ENCODE measurements at places on chromosomes 5 and 9. TPM values are rescaled to one million over a fixed set of nuclear protein-coding genes. Genes with fewer than 3 reads are reported as not detected.

- peak; percentile 80 for DNase-seq
Observed at GRCh38 chr5:163564321-163564938, 59.0 kb downstream of the MAT2B start.

GRCh38 chr9:131395157-131396098, 1.5 kb downstream of the PRRC2B start:
- DNase-seq = peak; percentile 35

FBP1 gene
- total RNA-seq = 2.2 TPM

SLC9A3 gene
- total RNA-seq = 0.82 TPM

GRCh38 chr9:27394154-27394825, 97.3 kb upstream of the EQTN start:
- DNase-seq = peak; percentile 92

DNA sequence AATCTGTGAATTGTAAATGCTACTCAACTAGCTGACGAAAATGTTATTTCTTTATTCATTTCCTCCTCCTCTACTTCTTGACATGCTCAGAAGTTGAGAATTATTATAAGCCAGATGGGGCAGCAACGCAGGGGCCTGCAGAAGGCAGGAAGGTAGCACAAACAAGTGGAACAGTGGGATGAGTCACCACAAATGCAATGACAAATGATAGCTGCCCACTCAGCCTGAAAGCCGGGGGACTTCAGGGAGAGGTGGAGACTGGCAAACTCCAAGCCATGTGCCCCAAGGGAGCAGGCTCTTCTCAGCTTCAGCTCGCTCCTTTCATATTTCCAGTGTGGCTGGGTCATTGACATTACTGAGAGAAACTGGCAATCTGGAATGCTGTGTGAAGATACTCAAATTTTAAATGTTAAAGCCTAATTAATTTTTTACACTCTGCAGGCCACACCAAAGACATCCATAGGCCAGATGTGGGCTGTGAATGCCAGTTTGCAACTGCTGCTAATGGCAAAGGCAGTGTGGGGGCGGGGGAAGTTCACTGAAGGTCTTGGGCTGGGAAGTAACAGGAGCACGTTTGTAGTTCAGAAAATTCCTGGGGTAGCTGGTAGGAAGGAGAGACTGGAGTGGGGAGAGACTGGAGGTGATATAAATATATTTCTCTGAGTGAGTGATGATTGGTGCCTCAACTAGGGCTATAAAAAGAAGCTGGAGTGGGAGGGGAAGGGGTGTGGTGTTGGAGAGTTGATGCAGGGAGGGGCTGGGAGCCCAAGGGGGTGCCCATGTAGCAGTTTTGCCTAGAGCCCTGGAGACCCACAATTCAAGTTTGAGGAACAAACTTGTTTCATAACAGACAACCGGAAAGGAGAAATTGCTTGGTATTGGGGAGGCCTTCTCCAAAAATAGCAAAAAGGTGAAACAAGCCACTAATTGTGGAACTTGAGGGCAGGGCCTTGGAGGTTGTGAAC, 20.8 kb upstream of the ADRB2 start:
- peak; percentile 77 for DNase-seq

RPL7A gene
- total RNA-seq = 2,043 TPM

DNA sequence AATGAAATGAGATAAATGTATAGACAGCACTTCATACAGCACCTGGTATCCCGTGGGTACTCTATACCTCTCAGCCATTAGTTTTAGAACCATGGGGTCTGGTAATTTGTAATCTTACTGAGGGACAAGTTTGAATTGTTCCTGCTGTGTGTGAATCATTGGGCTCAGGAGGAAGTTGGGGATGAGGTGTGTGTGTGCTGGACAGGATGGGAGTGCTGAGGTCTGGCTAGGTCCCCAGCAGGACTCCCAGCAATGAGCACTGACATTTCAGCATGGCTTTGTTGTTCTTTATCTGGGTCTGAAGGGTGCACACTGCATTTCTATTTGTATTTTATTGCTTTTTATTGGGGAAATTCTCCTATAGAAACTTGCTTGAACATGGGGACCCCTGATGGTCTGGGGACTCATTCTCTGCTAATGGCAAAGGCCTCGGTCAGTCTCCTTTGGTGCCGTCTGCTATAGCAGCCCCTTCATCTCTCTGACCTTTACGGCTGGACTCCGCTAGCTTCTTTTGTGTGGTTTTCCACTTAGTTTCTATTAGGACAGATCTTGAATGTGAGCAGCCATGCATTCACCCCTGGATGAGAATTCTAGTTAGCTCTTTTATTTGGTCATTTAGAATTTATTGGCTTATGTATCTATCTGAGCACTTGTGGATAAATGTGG, 98.1 kb downstream of the SREK1 start:
- no peak for DNase-seq

DNA sequence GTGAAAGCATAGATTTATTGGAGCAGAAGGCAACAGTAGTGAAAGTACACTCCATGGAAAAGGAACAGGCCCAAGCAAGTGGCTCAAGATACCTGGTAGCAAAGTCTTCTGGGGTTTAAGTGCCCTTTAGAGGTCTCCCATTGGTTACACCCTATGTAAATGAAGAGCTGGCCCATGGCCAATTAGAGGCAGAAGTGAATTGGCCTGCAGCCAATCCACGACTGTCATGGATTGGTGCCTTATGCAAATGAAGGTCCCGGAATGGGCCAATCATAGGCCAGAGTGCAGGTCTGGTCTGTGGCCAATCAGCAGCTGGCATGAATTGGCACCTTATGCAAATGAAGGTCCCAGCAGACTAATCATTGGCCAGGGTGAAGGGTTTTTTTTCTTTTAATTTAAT, 64.2 kb upstream of the PCSK5 start:
- no peak for DNase-seq

DNA sequence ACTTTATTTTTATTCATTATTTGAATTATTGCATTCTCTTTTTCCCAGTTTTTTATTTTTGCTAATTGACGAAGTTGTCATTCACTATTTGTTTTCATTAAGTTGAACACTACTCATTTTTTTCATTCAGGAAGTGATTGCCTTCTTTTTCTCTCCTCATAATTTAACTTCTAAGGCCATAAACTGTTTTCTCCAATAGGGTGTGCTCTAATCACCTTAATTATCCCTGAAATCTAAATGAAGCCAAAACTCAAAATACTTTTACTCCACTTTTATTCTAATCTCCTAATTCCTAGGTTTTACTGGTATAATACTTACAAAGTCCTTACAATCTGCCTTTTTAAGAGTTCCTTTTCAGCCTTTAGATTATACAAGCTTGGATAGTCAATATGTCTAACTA, 2.9 kb upstream of the OR13C2 start:
- no peak for DNase-seq

DNA sequence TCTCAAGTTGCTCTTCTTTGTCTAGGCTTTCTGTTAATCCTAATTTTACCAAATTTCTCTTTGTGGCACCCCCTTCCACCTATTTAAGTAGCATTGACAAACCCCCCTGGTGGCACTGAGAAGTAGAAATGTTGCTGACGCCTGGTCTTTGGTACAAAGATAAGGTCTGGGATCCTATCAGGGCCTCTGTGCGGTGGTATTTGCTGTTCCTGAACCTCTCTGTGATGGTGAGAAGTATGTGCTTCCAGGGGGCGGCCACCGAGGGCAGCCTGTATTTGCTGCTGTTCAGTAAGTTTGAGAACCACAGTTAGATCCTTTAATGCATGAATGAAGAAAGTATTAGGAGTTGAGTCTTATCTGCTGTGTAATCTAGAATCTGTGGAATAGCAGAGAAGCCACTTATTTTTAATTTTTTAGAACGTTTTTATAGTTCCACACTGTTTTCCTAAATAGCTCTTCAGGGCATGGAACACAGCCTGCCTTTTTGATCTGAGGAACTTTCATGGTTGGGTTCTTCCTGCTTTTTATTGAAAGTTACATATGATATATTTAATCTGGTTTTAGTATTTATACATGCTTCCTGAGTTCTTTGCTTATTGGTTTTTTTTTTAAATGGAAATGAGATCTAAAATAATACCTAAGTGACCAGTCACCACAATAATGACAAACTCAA, 124.2 kb downstream of the TRIO start:
- DNase-seq = peak; percentile 35

DNA sequence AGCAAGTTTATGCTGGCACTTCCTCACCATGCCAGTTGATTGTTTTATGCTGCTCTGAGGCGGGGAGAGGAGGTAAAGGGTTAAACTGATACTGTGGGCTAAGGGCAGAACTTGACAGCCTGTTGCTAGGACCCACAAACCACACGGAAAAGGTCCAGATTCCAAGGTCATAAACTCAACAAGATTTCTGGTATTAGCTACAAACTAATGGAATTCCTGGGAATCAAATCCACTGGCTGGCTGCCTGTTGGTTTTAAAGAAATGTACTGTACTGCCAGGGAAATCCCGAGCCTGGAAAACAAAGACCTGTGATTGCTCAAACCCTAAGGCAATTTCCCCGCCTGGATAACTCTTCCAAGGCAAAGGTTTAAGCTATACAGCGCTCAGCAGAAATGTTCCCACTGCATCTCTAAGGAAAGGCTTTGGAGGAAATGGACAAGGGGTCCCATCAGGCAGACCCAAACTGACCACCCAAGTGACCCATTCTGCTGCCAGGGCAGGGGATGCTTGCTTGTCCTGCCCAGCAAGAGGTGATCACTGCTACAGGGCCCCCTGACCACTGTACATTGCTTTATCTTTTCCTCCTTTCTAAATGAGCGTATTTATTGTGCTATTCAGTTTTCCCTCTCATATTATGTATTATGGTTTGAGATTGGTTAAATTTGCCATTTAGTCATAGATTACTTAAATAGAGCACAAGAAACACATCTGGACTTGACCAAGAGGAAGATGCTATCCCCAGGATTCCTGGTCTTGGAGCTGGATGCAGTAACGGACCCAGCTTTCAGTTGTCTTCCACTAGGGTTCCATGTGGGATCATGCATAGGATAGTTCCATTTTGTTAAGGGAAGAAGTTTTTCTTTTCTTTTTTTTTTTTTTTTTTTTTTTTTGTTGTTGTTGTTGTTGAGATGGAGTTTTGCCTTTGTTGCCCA, 124.3 kb downstream of the SUSD1 start:
- DNase-seq = peak; percentile 92

- peak; percentile 41 for DNase-seq
Observed at GRCh38 chr5:158164296-158165047, 305.5 kb upstream of the CLINT1 start.

DNA sequence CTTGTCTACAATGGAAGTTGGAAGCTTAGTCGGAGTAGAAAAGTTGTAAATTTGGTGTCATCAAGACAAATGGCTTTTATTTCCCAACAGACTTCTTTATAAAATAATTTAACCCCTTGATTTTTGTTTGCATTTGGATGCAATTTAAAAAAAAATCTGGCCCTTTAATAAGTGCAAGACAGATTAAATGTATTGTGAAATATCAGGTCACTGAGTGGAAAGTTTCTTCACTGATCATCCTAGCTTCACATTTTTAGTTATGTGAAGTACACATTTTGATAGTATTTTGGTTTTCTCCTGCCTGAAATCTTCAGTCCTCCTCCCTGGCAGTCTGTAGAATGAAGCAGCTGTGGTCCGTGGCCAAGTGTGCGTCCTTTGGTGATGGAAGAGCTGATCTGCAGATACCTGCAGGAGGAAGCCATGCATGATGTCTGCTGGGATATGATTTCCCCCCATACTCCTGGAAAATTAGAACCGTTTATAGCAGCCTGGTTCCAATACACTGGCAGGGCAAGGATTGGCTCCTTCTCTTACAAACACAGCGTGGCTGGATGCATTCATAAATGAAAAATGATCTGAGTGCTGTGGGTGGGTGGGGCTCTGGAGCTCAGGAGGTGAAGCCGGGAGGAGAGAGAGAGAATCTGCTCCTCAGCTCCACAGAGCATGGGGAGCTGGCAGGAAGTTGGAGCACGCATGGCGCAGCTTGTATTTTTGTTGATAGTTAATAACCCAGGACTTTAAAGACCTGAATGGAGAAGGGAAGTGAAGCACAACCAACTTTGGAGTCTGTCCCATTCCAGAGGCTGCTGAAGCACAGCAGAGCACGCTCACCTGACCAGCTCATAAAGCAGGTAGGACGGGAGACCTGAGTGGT, 238.4 kb downstream of the GOLPH3 start:
- DNase-seq = no peak

PCDHAC1 gene
- total RNA-seq = not detected

LCN10 gene
- not detected for total RNA-seq

ZFP2 gene
- 0.75 TPM for total RNA-seq

TRIM14 gene
- total RNA-seq = 7.1 TPM

DNA sequence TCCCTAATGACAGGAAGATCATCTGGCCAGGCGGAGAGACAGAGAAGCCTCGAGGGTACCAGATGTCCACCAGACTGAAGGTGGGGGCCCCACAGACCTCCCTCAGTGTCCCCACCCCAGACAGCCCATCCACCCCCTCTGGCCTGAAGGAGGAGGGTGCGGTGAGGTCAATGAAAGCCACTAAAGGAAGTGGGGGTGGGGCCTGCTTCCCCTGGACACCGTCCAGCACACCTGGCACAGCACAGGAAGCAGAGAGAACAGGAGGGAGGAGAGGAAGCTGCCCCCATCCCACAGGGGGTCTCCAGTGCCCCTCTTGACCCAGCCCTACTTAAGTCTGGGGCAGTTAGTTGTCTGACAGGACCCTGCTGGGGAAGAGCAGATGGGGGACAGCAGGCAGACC, 11.2 kb downstream of the LRRC26 start:
- no peak for DNase-seq

DNA sequence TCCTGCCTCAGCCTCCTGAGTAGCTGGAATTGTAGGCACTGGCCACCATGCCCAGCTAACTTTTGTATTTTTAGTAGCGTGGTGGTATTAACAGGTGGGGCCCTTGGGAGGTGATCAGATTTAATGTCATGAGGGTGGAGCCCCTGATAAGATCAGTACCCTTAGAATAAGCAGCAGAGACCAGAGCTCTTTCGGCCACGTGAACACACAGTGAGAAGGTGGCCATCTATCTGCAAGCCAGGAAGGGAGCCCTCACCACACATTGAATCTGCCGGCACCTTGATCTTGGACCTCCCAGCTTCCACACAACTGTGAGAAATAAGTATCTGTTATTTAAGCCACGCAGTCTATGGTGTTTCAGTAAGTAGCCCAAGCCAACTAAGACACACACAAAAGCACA, 22.5 kb downstream of the TBC1D2 start:
- DNase-seq = no peak

- no peak for DNase-seq
Observed at GRCh38 chr5:90560771-90561170, 2.2 kb downstream of the ADGRV1 start.
